ENCODE measurements at places on chromosomes 2 and 18. TPM values are rescaled to one million over a fixed set of nuclear protein-coding genes. Genes with fewer than 3 reads are reported as not detected.

The DSG1 gene
- total RNA-seq, result not detected

The ANKRD62 gene
- total RNA-seq, result not detected

The ASNSD1 gene
- 35.9 TPM for total RNA-seq

The KLHL30 gene
- 0.25 TPM for total RNA-seq

The KLHL41 gene
- total RNA-seq, result 0.13 TPM

The GREB1L gene
- 3.8 TPM for total RNA-seq

The CCBE1 gene
- total RNA-seq, result 9.7 TPM

The SLC16A14 gene
- total RNA-seq, result 0.82 TPM

The KCNG2 gene
- total RNA-seq, result 0.07 TPM

The ZNF804A gene
- not detected for total RNA-seq

The DSC2 gene
- 1.3 TPM for total RNA-seq

The PHOSPHO2 gene
- total RNA-seq, result 3.2 TPM

The GREB1 gene
- 2.6 TPM for total RNA-seq

The FZD7 gene
- total RNA-seq, result 5.6 TPM

The RAX gene
- not detected for total RNA-seq

The NMUR1 gene
- total RNA-seq, result not detected

The SLC14A1 gene
- total RNA-seq, result not detected

The CYP27C1 gene
- 3.2 TPM for total RNA-seq

The SERPINB3 gene
- total RNA-seq, result 0.16 TPM

The C1D gene
- 34.7 TPM for total RNA-seq

The FSIP2 gene
- total RNA-seq, result not detected

The PSMA8 gene
- total RNA-seq, result not detected

The CNGA3 gene
- total RNA-seq, result not detected

The ITPRIPL1 gene
- total RNA-seq, result not detected

The FIGN gene
- total RNA-seq, result 2.7 TPM

The CCDC85A gene
- total RNA-seq, result 0.32 TPM
